ENCODE measurements at places on chromosomes 2 and 18. TPM values are rescaled to one million over a fixed set of nuclear protein-coding genes. Genes with fewer than 3 reads are reported as not detected.

- H3K4me3 ChIP-seq, result no peak overlapping the region
- no peaks in the 10 kb centered on the region for H3K36me3 ChIP-seq
- no peaks in the 10 kb centered on the region for H3K4me1 ChIP-seq
- no peak overlapping the region for H3K27ac ChIP-seq
- DNase-seq, result no peak
These were observed 28.1 kb upstream of the RASGRP3 start for GRCh38 chr2:33448220-33448899.

DNA sequence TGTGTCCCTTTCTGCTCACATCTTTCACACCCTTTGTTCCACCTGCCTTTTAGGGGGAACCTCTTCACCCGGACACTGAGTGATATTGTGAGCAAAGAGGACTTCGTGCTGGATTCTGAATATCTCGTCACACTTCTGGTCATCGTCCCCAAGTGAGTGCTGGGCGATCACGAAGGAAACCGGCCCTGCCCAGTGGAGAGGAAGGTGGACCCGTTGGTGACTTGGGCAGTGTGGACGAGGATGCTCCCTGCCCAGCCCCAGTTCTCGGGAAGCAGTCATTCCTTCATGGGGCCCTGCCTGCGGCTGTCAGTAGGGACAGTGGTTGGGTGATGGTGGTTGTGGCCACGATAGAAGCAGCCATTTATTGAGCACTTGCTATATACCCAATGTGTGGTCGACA lies 40.8 kb downstream of the PDIA6 start:
- no peaks in the 10 kb centered on the region for H3K36me3 ChIP-seq
- no peaks in the 10 kb centered on the region for H3K4me1 ChIP-seq
- H3K27ac ChIP-seq, result no peak overlapping the region
- DNase-seq, result no peak
- H3K4me3 ChIP-seq, result no peak overlapping the region

DNA sequence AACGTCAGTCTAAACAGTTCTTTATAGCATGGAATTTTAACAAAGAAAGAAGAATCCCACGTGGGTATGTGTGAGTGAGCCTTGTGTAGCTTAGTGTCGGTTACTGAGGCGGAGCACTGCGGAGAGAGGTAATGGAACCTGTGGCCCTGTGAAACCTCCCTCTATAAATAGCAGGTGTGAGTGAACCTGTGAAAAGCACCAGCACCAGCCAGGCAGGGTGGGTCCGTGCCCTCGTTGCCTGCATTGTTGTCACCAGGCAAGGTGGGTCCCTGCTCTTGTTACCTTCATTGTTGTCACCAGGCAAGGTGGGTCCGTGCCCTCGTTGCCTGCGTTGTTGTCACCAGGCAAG lies 4.7 kb downstream of the CTDP1 start:
- H3K27me3 ChIP-seq, result no peaks in the 10 kb centered on the region
- H3K4me3 ChIP-seq, result no peak overlapping the region
- H3K27ac ChIP-seq, result no peak overlapping the region

- DNase-seq, result no peak
- no peaks in the 10 kb centered on the region for H3K4me1 ChIP-seq
- no peaks in the 10 kb centered on the region for H3K27me3 ChIP-seq
- H3K4me3 ChIP-seq, result no peak overlapping the region
- H3K36me3 ChIP-seq, result no peaks in the 10 kb centered on the region
These were observed 224.4 kb upstream of the SMAD2 start for GRCh38 chr18:48154828-48155227.

DNA sequence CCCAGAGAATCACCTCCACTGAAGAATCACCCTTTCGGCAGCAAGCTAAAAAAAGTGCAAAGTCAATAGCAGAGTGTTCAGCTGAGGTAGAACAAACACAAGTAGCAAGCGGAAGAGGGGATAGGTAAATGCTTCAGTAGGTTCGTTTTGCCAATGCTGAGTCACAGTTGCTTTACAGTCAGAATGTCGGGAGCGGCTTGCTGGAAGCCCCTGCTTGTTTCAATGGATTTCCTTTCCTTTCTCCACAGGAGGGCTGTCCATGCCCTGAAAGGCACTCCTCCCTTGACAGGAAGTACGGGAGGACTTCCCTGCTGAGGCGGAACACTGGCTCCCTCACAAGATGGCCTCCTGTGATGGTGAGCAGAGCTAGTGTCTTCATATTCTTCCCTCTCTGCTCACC lies 146.2 kb upstream of the LYPD1 start:
- no peaks in the 10 kb centered on the region for H3K4me1 ChIP-seq
- no peak overlapping the region for H3K27ac ChIP-seq
- no peak overlapping the region for H3K4me3 ChIP-seq

GRCh38 chr2:104897515-104898184 lies 43.7 kb downstream of the POU3F3 start:
- H3K27me3 ChIP-seq, result no peaks in the 10 kb centered on the region
- H3K36me3 ChIP-seq, result no peaks in the 10 kb centered on the region
- no peak overlapping the region for H3K27ac ChIP-seq
- DNase-seq, result no peak
- no peaks in the 10 kb centered on the region for H3K4me1 ChIP-seq

DNA sequence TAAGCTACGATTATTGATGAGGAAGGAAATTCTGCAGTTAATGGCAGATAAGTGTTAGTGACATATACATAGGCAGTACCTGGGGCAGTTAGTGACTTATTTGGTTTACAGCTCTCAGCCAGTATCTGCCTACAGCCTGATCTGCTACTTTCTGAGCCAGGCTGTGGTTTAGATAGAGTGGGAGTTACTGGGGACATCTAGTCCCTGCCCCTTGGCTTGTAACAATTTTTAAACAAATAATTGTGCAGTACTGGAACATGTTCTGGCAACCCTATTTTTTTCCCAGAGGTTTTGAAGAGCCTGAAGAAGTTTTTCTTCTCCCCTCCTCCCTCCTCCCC lies 2.3 kb downstream of the KIF5C start:
- H3K4me1 ChIP-seq, result no peaks in the 10 kb centered on the region
- H3K4me3 ChIP-seq, result no peak overlapping the region
- H3K36me3 ChIP-seq, result no peaks in the 10 kb centered on the region
- no peak for DNase-seq
- H3K27ac ChIP-seq, result no peak overlapping the region
- no peaks in the 10 kb centered on the region for H3K27me3 ChIP-seq

DNA sequence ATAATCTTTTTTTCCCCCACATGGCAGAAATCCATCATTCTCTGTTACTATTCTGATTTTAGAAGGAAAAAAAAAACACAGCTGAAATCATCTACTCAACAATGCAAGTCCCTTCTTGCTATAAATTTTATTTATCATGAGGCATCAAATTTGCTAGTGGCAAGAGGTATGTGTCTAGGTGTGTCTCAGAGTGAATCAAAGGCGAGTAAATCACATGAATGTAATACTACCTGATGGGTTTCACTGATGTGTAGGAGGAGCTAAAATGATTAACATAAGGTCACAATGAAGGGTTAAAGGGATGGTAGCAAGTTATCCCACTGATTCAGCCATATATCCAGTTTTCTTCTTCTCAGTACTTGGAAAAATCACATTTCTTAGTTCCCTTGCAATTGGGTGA lies 24.5 kb upstream of the PELI1 start:
- no peaks in the 10 kb centered on the region for H3K36me3 ChIP-seq
- H3K27me3 ChIP-seq, result no peaks in the 10 kb centered on the region
- no peaks in the 10 kb centered on the region for H3K4me1 ChIP-seq
- H3K27ac ChIP-seq, result no peak overlapping the region
- DNase-seq, result no peak

Gene ZAP70
- 11.5 TPM for total RNA-seq

Gene MLPH
- total RNA-seq, result 82.5 TPM
